ENCODE measurements at places on chromosomes 4 and X.

DNA sequence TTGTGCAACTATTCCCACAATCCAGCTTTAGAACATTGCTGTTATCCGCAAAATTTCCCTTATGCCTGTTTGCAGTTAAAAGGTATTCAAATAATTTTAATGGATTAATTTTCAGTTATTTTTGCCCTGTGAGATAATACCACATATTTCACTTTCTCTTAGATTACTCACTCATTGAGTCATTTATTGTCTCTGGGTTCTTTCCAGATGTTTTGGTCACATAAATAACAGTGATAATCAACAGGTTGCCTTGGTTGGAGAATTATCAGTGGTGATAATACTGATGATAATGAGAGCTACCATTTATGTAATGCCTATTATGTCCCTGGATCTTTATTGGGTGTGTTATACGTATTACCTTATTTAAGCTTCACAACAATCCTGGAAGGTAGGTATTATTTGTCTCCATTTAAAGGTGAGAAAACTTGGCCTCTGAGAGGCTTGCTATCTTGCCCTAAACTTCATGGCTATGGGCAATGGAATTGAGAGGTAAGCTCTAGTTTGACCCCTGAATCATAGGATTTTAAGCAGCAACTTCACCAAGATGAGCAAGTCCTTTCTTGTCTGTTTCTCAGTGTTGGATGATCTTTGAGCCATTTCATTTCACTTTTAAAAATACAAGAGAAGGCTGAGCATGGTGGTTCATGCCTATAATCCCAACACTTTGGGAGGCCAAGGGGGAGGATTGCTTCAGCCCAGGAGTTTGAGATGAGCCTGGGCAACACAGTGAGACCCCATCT, 87.4 kb downstream of the KIT start:
- DNase-seq = no peak

DNA sequence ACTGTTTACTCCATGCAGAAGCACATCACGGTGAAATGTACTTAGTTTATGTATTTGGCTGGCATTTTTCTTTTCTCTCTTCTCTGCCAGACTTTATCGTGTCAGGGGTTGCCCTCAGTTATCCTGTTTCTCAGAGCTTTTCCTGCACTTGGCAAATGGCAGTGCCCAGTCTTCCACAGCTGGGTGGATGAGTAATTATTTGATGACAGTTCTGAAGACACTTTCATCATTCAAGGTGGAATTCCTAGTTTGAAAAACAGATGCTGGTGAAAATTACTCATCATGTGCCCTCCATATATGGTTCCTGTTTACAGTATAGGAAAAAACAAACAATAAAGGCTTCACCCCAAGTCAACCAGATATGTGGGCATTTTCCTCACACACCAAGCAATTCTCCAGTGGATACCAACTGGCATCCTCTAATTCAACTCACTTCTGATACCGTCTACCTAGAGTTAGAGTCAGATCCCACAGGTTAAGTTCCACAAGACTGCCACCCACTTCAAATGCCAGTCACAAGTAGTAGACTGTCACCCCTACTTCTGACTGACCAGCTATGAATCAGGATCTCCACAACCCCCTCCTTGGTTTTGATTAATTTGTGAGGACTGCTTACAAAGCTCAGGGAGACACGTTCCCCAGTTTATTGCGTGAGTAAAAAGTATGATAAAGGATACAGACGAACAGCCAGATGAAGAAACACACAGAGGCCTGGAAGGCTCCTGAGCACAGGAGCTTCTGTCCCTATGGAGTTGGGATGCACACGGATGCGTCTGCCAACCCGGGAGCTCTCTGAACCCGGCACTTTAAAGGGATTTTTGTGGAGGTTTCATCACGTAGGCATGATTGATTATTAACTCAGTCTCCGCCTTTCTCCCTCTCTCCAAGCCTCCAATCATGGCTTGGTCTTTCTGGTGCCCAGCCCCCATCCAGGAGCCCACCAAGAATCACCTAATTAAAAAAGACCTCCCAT, 72.9 kb downstream of the CLDN34 start:
- no peak for DNase-seq

DNA sequence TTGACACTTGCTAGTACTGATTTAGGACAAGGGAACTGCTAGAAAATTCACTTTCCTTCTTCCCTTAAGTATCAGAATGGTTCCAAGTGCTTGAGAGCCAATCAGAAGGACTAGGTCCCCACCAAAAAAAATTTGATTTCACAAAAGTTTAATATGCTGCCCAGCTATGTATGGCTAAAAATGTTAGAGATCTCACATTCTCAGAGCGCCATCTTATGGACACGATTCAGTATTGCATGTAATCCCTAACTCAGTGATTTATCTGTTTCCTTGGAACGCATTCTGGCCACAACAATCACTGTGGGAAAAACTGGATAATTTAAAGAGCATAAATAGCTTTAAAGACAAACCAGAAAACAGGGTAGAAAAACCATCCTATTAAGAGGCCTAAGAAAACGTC, 255.1 kb upstream of the GPC4 start:
- peak; percentile 42 for DNase-seq

GRCh38 chrX:48695925-48696300, 621 bp upstream of the SUV39H1 start:
- no peak for DNase-seq

GRCh38 chr4:98447648-98448047, 186.5 kb downstream of the RAP1GDS1 start:
- DNase-seq = no peak

DNA sequence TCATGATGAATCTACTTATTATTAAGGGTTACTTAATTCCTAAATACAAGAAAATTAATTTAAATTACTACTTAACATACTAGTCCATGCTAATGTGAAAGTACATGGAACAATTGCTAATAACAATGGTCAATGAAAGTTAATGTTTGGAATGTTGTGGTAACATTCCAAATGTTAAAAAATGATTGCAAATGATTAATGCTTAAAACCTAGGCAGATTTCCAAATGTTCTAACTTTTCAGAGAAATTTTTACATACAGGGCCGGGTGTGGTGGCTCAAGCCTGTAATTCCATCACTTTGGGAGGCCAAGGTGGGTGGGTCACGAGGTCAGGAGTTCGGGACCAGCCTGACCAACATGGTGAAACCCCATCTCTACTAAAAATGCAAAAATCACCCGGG, 1851.3 kb upstream of the PCDH7 start:
- no peak for DNase-seq

GRCh38 chr4:85784947-85785346, 310.0 kb downstream of the ARHGAP24 start:
- DNase-seq = no peak

GRCh38 chr4:5037553-5038551, 13.4 kb upstream of the STK32B start:
- DNase-seq = no peak

DNA sequence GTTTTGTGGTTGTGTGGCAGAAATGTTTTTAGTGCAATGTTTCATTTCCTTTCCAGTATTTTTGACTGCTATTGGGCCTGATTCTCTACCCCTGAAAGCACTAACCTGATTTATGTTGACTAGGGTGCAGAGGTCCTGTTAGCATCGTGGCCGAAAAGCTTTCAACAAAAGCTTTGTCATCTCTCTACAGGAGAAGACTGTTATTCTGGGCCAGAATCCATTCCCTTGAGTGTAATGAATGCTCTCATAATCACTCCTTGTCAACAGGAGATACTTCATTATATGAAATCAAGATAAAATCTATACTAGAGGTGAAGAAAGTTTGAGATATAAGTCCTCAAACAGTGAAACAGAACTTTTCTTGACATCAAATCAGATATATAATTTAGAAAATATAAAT, 195.5 kb downstream of the ZNF330 start:
- DNase-seq = no peak

DNA sequence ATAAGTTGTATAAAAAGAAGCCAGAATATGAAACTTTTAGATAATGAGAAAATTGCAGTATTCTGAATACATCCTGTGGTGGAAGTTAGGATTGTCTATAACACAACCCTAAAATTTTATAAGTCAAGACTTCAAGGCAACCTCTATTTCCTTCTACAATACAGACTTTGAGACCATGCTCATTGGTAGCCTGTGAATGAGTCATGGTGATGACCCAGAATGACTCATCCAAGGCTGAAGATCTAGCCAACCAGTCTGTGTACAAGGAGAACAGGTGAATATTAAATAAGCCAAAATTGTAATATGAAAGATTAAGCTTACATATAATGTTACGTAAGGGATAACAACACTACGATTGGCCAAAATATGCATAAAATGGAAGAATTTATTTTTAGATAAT, 475.9 kb upstream of the GALNT7 start:
- no peak for DNase-seq

- no peak for DNase-seq
These were observed 531.4 kb upstream of the TECRL start for GRCh38 chr4:64940698-64941097.

- DNase-seq = no peak
These were observed 58.7 kb downstream of the LEF1 start for GRCh38 chr4:108109997-108110416.

- no peak for DNase-seq
These were observed 16.2 kb downstream of the RASSF6 start for GRCh38 chr4:73603854-73604584.

DNA sequence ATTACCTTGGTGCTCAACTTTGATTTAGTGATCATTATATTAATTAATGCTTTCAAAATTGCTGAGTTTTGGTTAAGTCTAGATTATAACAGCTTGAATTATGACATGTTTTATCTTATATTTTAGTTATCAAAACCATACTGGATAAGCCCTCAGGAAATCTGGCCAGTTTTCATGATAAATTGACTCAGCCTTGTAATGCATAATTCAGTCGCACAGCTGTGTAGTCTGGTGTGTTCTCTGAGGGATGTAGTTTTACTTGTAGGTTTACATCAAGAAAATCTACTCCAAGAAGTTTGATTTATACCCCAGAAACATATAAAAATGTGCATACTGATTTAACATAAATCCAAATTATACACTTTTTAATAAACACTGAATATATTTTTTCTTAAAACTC, 477.5 kb downstream of the SPRY1 start:
- DNase-seq = no peak

GRCh38 chr4:187887906-187888305, 107.7 kb upstream of the ZFP42 start:
- DNase-seq = no peak

- no peak for DNase-seq
These were observed 236.7 kb downstream of the FRAS1 start for GRCh38 chr4:78293821-78294301.
